ENCODE measurements at places on chromosomes 6 and 20.

GRCh38 chr6:166563805-166564204, 22.7 kb downstream of the RAMACL start:
- DNase-seq: no peak

DNA sequence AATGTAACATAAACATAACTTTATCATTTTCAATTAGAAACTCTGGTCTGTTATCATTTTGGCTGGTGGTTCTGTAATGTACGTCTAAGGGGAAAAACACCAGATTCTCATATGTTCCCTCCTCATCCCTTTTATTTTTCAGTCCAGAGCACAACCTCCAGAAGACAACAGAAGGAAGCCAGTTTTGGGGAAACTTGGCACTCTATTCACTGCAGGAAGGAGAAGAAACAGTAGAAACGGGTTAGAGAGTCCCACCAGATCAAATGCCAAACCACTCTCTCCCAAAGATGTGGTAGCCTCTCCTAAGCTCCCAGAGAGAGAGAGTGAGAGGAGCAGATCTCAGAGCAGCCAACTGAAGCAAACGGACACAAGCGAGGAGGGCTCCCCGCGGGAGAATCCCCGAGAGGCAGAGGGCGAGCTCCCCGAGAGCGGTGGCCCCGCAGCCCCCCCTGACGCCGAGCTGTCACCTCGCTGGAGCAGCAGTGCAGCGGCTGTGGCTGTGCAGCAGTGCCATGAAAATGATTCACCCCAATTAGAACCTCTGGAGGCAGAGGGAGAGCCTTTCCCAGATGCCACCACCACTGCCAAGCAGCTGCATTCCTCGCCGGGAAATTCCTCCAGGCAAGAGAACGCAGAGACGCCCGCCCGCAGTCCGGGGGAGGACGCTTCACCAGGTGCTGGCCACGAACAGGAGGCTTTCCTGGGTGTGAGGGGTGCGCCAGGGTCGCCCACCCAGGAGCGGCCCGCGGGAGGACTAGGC, 117.8 kb downstream of the RTN4IP1 start:
- peak; percentile 34 for DNase-seq

GRCh38 chr6:6515691-6516607, 72.6 kb upstream of the LY86 start:
- no peak for DNase-seq

DNA sequence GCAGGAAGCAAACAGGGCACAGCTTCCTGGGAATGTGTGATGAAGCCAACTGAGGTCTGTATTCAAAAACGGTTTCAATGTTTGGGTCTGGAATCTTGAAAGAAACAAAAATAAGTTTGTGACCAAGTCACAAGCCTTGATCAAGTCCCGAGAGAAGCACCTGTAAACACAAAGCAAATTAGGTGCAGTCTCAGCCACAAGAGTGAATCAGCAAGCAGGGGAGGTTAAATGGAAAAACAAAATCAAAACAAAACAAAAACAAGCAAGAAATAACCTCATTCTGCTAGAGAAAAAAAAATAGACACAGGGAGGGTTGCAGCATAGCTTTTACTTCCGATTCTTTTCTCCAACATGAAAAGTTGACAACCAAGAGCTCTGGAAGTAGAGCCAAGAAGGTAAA, 201.7 kb downstream of the CLIC5 start:
- no peak for DNase-seq

DNA sequence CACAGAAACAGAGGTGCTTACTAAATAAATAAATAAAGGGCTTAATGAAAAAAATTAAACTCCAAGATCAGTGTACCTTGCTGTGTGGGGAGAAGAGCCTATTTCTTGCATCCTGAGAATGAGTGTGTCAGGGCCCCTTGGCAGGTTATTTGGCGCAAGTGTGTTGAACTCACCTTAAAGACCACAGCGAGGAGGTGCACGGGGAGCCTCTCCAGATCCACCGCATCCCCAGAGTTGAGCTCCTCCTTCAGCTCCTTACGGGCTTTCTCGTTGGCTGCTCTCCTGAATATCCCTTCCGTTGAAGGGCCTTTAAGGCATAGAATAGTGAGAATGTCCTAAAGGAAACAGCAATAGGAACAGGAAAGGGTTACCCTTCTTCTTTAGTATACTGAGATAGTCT, 3.6 kb downstream of the TAGAP start:
- no peak for DNase-seq

DNA sequence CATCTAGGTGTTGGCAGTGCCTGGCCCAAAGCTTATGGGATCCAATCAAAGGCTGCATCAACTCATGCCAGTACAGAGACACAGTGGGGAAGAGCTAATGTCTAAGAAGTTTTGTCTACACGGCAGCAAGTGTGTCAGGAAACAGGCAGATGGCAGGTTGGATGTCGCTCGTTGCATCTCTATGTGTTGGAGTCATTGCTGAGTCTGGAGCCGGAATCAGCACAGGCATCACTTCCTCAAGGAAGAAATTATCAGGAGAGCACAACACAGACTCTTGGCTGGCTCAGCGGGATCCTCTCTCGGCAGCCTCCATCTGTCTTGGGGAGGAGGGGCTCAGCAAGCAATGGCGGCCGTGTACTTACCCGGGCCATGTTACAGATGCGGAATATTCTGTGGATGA, 467.2 kb upstream of the CHD6 start:
- no peak for DNase-seq

GRCh38 chr6:52244400-52244799, at the start of gene IL17F:
Gene IL17F, minus strand, starts transcription at chr6:52244500. Its CDS starts 71 bp downstream, at chr6:52244429.
- no peak for DNase-seq

DNA sequence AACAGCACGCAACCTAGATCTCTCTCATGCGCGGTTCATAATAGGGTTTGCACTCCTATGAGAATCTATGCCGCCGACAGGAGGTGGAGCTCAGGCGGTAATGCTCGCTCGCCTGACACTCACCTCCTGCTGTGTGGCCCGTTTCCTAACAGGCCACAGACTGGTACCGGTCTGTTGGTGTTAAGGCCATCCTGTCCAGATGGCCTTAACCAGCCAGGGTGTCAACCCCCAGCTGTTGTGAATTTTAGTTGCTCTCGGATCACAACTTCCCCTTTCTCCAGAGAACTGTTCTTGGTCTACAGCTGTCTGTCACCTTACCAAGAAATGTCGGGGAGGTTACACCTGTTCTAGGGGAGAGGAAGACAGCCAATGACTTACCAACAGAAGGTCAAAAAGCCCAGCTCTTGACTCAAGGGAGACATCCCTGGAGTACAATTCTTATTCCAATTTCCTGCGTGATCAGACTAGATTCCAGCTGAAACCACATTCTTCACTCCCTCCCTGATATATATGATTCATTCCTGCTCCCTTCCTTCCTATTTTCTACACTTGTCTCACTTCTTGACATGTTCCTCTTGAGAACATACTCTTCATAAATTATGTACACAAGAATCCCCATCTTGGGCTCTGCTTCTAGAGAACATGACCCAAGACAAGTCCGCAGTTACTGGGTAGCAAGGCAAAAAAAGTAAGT, 23.1 kb upstream of the DNAAF9 start:
- no peak for DNase-seq

- peak; percentile 35 for DNase-seq
These were observed 37.7 kb upstream of the SLC4A11 start for GRCh38 chr20:3276680-3277015.

All from trophoblast cell (in vitro differentiated cells and primary cell).